Mesothelial cell of epicardium (in vitro differentiated cells): ENCODE measurements at places on chromosomes 12 and 14.

GRCh38 chr12:97567619-97568110 lies 105.1 kb downstream of the RMST start:
- no peak for DNase-seq

GRCh38 chr14:64684091-64684490 lies 20.1 kb upstream of the PLEKHG3 start:
- no peak for DNase-seq

DNA sequence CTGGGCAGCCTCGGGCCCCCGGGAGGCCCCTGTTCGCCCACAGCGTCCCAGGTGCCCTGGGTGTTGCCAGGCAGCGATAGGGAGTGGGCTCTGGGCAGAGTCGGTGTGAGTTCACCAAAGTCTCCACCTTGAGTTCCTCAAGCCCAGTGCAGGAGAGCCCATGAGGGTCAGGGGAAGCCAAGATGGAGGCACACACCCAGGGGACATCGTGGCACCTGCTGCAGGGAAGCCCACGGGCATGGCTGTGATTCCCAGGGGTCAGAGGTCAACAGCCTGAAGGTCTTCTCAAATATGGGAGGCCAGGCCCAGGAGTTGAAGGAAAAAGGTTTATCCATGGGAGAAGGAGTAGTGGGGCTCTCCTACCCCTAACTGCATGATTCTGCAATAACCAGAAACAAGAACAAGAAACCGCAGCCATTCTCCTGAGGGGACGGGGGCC lies 148.8 kb downstream of the ADGRD1 start:
- no peak for DNase-seq

DNA sequence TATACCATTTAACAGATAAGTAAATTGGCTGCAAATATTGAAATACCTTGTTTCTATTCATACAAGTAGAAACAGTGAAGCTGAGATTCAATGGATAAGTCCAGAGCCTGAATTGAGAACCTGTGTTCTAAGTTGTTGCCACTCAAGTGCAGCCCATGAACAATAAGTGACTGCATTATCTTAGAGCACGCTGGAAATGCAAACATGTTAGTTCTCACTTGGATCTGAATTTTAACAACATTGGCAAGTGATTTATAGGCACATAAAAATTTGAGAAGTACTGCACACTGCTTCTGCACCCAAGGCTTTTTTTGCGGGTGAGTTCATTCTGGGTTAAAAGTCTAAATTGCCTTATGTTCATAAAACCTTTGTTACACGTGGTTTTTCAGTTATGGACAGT lies 484.3 kb downstream of the NAV3 start:
- no peak for DNase-seq

DNA sequence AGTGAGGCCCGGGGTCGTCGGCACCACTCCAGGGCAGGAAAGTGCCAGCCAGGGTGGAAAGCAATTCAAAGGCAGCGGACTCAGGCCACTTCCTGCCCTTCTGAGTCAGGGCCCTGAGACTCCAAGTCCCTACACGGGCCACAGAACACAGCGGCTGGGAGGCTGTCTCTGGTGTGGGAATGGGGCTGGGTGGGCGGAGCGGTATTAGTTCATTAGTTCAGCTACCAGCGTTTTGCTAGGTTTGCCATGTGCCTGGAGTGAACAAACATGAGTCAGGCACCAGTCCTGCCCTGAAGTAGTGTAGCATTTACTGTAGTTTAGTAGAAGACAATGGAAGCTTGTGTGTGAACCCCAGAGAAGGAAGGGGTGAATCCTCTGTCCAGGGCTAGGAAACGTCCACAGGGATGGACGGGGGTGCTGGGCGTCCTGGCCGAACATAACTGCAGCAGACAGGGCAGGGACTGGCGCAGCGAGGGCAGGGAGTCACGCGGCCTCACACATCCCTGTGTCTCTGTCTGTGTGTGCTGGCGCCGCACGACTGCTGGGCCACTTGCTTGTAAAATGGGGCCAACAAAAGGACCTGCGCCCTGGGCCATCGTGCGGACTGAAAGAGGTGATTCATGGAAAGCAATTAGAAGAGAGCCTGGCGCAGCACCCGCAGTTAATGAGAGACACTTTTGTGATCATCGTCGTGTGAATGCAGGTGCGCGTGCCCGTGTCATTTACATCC lies 186.4 kb upstream of the PRMT8 start:
- no peak for DNase-seq

DNA sequence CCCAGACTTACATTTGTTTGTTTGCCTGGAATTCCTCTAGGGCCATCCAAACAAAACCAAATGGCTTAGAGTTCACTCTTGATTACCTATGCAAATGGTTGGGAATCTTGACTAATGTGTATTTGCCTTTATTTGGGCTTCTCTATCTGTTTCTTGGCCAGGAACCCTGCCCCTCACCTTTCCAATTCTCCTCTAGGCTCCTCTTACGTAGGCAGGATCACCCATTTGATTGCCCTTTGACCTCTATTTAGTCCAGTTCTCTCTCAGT lies 123.0 kb upstream of the DYRK2 start:
- no peak for DNase-seq

- no peak for DNase-seq
These were observed 25.6 kb downstream of the TCTN1 start for GRCh38 chr12:110639336-110640141.

DNA sequence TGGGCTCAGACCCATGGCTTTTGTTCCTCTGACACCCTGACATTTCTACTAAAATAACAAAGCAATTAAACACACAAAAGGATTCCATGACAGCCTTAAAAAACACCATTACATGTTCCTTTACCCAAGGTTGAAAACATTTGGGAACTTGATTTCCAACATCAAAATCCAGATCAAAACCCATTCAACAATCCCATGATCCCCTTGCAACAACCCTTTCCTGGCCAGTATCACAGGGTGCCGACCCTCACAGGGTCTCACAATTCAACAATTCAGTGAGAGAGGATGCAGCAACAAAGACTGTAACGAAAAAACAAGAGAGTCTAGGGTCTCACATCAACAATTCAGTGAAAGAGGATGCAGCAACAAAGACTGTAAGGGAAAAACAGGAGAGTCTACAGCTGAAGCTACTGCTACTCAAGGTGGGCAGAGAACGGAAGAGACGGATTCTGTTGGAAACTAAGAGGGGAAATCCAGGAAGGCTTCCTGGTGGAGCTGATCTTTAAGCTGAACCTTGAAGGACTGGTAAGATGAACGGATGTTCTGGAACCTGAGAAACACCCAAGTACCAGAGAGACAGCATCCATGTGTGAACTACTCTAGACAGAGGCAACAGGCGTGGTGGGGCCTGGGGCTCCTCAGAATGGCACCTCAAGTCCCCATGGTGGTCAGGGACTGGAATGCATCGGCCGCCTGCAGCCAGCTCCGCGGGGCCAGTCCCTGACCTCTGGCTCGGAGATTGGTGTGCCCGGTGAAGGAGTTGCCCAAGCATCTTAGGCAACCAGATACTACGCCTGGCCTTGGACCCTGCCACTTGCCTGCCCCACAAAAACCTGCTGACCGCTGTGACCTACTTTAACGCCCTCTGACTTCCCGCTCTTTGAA lies 22.7 kb upstream of the ZFP36L1 start:
- DNase-seq = no peak

DNA sequence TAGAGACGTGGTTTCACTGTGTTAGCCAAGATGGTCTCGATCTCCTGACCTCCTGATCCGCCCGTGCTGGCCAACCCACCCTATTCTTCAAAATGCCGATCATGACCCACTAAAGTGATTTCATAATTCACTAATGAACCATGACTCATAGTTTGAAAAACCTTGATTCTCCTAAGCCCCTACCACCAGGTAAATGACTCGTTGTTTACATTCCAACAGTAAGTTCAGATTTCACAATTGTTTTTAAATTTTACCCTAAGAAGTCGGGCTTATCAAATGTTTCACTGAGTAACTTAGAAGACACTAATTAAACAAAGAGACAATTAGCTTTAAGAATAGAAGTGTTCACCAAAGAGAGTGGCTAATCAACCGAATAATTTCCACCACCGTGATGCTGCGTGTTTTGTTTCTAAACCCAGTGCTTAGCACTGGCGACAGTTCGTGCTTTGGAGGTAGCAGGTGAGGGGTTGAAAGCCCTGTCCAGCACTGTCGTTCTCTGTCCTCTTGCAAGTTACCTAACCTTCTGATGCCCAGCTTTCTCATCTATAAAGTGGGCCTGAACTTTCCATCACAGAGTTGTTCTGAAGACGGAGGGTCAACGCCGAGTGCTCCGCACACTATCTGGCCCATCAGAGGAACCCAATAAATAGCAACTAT lies 136.5 kb downstream of the NTF3 start:
- no peak for DNase-seq

DNA sequence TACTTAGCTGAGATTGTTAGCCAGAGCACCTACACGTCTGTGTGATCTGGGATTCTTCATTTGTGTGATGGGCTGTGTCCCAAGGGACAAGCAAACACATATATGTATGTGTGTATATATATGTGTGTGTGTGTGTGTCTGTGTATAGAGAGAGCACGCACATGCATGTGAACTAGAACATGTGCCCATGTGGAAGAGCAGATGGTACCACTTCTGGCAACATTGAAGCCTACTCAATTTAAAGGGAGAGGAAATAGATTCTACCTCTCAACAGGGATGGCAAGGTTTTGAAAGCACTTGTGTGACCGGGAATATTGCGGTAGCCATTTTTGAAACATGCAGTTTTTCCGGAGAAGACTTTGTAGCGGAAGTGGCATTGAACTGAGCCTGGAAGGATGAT lies 1.4 kb downstream of the TOMM20L start:
- DNase-seq = no peak

- no peak for DNase-seq
These were observed 189.8 kb upstream of the PRICKLE1 start for GRCh38 chr12:42779186-42779859.

DNA sequence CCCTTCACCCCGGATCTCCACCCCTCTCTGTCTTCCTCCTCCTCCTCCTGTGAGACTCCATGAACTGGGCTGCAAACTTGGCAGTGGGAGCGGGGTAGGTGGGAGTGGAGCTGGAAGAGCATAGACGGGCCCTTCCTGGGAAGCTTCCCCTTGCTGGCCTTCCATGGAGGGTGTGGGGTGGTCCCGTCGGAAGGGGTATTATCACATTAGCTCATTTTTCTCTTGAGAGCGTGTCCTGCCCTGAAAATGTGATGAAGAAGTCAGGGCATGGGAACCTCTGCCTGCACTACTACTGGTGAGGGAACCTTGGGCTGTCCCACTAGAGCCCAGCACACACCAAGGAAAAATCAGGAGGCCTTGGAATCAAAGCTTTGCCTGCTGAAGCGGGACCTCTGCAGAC lies 66.5 kb downstream of the CACNA1C start:
- no peak for DNase-seq

DNA sequence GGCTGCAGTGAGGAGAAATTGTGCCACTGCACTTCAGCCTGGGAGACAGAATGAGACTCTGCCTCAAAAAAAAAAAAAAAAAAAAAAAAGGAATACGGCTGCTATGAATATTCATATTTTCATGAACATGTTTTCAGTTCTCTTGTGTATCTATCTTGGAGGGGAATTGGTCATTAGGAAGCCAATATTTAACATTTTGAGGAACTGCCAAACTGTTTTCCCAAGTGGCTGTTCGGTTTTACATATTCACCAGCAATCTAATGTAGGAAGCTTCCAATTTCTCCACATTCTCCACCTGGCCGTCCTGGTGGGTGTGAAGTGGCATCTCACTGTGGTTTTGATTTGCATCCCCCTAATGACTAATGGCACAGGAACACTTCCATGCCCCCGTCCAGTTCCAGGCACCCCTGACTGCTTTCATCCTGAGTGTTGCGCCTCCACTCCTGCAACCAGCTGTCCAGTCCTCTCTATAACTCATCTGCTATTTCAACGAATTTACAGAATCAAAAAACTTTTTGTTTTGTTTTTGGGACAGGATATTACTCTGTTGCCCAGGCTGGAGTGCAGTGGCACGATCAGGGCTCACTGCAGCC lies 5.7 kb downstream of the STXBP6 start:
- DNase-seq = no peak

GRCh38 chr12:111819191-111820158 lies 22.6 kb upstream of the MAPKAPK5 start:
- no peak for DNase-seq

GRCh38 chr12:4440187-4440941 lies 5.3 kb downstream of the FGF6 start:
- DNase-seq = no peak

DNA sequence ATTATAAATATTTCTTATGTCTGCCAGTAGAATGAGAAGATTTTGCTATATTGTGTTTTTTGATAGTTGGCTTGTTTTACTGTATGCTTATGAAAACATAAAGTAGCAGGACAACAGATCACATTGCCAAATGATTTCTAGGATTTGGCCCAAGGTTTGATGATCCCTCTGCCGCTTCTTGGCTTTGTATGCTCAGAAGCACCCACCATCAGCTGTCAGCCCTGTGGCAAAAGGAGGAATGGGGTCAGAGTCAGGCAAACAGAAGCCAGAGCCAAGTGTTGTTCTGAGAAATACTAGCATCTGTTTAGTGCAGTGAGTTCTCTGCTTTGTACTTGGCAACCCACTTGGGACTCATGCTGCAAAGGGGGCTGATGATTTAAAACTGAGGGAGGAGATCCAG lies 152.2 kb downstream of the PDE3A start:
- no peak for DNase-seq

DNA sequence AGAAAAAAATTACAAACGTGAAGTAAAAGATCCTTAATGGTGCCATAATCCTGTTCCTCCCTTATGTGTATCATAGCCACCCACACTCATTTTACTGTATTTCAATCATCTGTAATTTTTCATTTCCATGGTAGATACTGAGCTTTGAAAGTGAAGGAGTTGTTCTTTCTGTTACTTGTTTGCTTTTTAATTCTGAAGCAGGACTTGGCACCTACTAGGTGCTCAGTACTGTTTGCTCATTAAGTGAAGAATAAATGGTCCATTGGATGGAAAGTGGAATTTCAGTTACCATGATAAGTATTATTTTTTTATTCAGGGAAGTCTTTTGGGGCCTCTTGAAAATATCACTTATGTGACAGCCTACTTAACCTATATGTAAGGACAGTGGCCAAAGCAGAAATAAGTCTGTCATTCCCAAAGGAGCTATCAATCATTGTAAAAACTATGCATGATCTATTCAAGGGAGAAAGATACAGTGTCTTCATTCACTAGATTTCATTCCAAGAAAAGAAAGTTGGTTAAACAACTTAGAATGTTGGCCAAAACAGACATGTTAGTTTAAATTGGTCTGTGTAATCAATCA lies 1244.4 kb upstream of the SEL1L start:
- no peak for DNase-seq

GRCh38 chr14:103139132-103140025 lies 16.1 kb downstream of the TNFAIP2 start:
- no peak for DNase-seq

- no peak for DNase-seq
These were observed 503.9 kb downstream of the NELL2 start for GRCh38 chr12:44372259-44372658.

DNA sequence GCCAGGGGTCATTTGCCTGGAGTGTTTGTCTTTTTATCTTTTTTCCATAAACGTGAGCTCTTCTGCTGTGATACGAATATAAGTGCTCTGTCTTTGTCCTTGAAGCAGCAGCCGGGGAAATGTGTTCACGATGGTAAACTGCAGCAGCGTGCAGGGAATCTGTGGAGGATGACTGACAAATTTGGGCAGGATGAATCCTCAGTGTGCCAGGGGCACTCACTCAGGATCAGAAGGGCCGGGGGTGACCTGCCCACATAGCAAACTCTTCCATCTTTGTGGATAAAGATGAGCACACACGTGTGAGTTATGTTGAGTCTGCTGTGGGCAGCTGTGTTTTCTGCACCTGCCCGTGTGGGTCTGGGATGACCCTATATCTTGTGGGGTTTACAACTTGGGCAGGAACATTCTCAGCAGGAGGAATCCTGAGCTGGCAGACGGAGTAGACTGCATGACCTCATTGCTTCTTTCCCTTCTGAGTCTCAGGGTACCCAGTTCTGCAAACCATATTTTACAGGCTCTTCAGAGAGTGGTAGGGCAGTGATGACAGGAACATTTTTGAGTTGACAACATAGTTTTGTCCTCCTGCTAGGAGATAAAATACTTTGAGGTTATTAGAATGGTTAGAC lies 711 bp downstream of the ANO4 start:
- no peak for DNase-seq
